ENCODE measurements at places on chromosomes 7 and 10. TPM values are rescaled to one million over a fixed set of nuclear protein-coding genes. Genes with fewer than 3 reads are reported as not detected.

DNA sequence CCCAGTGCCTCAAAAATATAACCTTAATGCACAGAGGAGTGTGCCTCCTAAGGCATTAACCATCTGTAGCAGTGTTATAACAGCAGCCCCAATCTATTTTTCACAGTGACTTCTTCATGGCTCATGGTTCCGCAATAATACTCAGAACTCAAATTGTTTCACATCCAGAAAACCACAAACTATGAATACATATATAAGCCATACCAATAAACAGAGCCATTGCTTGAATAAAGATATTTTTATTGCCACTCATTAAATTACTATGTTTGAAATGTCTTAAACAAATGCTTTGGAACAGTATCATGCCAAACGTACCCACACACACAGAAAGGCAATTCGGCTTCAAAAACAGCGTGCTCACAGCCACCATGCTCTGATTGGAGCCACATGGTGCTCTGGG is 629.3 kb upstream of the NRP1 start:
- DNase-seq, result no peak

DNA sequence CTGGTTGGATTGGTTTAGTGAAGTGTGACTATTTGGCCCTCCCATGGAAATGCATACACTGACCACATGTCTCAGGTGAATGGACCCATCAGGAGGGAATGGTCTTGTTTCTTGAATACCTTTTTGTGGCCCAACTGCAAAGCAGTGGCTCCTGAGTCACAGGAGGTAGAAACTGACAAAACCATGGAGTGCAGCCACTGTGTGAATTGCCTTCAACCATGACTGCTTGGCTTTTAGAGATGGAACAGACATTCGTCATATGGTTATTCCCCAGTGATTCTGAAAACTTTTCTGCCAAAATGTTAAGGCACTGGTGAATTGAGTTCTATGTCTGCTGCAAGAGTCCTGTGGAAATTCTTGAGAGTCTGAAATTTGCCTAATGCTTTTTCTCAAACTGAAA is 64.7 kb downstream of the CDK14 start:
- DNase-seq, result no peak

- no peak for DNase-seq
These were observed 23.9 kb upstream of the CALN1 start for GRCh38 chr7:72435925-72436480.

- no peak for DNase-seq
These were observed 18.4 kb downstream of the TNS3 start for GRCh38 chr7:47563521-47563920.

Gene TECPR1
- 2.7 TPM for polyA plus RNA-seq

DNA sequence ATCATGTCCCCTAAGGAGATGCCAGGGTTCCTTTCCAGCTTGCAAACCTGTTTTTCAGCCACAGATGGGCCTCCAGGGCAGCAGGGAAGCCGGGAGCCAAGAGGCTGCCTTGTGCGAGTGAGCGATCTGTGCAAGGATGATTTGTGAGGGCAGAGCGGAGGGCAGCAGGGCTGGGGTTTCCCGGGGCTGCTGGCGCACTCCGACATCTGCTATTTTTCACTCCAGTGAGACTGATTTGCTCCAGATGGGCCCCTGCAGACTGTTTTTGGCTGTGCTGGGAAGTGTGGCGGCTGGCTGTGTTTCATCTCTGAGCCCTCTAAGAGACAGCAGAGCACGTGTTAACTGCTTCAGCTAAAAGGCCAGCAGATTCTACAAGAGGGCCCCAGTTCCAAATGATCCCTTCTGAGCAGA is 466.2 kb downstream of the TYW1 start:
- no peak for DNase-seq

Gene UBE3C
- 58.1 TPM for polyA plus RNA-seq

DNA sequence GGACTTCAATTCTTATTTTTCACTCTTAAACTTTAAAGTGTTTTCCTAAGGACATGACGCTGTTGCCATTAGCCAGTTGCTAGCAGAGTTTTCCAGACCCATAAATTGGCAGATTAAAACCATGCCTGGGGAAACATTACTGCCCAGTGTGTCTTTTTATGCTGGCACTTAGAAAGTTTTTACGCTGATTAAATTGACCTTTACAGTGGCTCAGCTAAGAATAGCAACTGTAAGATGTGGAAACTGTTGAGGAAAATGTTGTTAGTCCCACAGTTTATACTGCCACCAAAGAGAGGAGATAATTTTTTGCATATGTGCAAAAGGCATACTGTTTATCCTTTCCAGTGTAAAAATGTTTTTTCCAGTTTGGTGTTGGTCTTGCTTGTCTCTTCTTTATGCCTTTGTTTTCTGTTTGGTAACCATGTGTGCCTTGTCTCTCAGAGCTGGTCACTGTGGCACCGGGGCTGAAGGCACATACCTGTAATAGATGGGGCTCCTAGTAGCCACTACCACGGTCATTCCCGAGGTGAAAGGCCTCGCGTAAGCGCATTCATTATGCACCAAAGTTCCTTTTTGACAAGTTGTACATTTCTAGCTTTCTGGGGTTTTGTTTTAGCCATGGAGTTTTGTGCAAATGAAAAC is 45.3 kb downstream of the CYP17A1 start:
- peak; percentile 49 for DNase-seq

DNA sequence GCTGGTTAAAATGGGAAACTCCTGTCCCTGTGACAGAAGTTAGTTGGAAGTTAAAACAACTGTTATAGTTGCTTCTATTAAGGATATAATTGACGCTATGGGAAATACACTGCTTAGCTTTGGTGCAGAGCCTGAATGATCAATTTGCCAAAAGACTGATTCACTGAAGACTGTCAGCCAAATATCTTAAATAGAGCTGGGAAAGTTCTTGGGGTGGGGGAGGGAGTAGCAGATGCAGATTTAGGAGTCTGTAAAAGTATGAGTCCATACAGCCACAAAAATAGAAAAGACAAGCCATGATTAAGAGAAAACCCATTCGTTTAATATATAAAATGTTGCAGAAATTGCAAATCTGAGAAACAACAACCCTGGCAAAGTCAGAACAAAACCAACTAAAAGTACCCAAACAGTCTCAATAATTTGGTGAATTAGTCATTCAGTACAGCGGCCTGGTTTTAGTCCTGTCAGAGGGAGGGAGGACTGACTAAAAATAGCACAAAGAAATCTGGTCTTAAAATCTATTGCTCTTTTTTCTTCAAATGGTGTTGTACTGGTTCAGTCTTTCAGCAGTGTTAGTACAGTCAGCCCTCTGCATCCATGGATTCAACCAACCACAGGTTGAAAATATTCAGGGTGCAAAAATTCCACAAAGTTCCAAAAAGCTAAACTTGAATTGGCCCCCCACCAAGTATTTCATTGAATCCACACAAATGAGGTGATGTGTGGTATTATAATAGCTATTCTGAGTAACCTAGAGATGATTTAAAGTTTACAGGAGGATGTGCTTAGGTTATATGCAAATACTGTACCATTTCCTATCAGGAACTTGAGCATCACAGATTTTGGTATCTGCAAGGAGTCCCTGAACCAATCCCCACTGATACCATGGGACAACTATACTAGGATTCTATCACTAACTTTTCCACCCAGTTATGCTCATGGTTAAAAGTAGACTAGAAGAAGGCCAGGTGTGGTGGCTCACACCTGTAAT is 30.0 kb downstream of the STK17A start:
- peak; percentile 38 for DNase-seq

GRCh38 chr7:48158404-48158803 is 12.9 kb upstream of the ABCA13 start:
- no peak for DNase-seq

- DNase-seq, result no peak
These were observed 86.1 kb upstream of the PCBD1 start for GRCh38 chr10:70974351-70974901.

Gene SLC26A3
- not detected for polyA plus RNA-seq

GRCh38 chr7:100401811-100402210 is 26.7 kb downstream of the ZCWPW1 start:
- no peak for DNase-seq

- peak; percentile 66 for DNase-seq
These were observed 11.4 kb downstream of the SH3PXD2A start for GRCh38 chr10:103843854-103844570.

DNA sequence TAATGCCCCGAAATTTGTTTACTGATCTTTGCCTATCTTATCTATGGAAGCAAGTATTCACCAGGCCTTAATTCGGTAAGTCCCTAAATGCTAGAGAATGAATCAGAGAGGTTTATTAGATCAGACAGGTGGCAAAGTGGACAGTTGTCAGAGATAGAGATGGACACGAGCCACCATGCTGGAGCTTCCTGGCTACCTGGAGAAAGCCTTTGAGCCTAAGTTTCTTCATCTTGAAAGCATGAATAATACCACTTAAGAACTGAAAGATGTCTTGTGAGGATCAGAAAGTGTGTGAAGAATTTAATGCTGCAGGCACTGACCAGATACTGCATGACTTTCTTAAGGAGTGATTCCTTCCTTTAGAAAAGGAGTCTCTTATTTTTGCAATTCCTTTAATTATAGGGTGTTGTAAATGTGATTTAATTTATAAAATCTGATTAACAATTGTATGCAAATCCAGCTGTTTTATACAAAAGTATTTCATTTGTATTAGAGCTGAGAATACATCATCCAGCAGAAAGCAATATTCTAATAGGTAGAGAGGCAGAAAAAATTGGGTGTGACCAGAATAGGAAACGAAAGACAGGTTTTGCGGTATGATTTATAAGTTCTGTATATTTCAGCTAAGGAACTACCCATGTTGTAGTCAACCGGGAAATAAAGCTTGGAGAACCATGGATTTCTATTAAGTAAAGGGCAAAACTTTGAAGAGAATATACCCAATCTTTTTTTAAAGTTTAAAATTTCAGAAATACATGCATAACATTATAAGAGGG is 82.7 kb downstream of the SMURF1 start:
- no peak for DNase-seq

GRCh38 chr10:35079763-35080162 is 10.4 kb downstream of the CUL2 start:
- DNase-seq, result peak; percentile 52

Gene CAMK2B
- 0.05 TPM for polyA plus RNA-seq

- DNase-seq, result no peak
These were observed 6.9 kb downstream of the COX19 start for GRCh38 chr7:968205-969105.

Gene OPN1SW
- not detected for polyA plus RNA-seq

Gene ITGA8
- 10.1 TPM for polyA plus RNA-seq

Gene NPTX2
- polyA plus RNA-seq, result 1.5 TPM

DNA sequence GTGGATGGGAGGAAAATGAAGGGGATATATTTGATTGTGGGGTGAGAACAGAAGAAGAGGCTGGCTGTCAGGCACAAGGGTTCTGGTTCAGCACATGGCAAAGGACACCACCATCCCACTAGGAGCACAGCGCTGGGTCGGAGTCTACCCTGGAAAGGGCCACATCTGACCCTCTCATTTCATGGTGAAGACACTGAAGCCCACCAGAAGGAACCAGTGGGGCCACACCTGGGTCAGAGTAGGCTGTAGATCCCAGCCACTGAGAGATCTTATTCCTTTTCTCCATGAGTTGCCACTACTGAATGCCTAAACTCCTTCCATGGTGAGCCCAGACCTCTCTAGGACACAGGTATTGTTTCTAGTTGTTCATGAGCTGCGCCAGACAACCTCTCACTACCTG is 25.8 kb downstream of the SFTPD start:
- DNase-seq, result no peak

Gene RBP3
- not detected for polyA plus RNA-seq

Gene UROS
- polyA plus RNA-seq, result 56.6 TPM

- DNase-seq, result no peak
These were observed 456.7 kb upstream of the FOXK1 start for GRCh38 chr7:4225361-4225771.

- no peak for DNase-seq
These were observed 68.9 kb upstream of the ANTXRL start for GRCh38 chr10:46217752-46218453.
